ENCODE measurements at places on chromosomes 16 and 17.

- DNase-seq: no peak
These were observed 570 bp upstream of the CFDP1 start for GRCh38 chr16:75433732-75434413.

DNA sequence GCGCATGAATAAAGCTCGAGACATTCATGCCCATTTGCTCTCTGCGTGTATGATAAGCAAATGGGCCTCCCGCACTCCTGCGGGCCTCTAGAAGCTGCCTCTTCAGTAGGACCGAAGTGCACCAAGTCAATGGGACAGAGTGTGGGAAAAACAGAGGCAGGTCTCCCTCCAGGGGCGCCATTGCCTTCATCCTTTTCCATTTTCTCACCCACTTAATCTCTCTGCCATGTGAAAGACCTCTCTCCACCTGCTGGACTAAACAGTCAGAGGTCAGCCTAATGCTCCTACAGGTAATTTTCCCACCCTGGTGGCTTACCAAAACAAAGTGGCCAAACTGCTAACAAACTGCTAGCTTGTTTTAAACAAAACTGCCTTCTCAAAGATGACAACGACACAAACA, 210.9 kb downstream of the ZFHX3 start:
- DNase-seq: no peak

GRCh38 chr17:75341784-75342486, 52.7 kb upstream of the SLC25A19 start:
- no peak for DNase-seq

- DNase-seq: no peak
These were observed 168.2 kb downstream of the CYLD start for GRCh38 chr16:50909831-50910735.

DNA sequence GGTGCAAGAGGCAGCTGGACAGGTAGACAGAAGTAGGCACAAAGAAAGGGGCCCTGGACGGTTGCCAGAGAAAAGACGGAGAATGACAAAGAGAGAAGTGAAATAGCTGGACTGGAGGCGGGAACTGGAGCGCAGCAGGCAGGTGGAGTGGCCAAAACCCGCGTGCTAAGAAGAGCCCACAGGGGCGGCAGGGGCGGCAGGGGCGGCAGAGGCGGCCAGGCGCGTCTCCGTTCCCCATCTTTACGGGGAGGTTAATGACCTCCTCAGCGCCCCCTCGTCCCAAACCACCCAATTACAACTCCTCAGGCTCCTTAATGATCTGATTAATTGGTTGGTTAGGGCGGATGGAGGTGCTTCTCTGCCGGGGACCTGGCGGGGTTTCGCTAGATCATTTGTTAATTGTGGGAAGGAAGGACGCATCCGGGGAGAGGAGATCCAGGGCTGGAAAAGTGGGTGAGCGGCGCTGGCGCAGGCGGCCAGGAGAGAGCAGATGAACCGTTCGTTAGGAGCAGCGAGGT, 15.4 kb upstream of the HOXB9 start:
- DNase-seq: no peak

- no peak for DNase-seq
These were observed at the start of gene FN3K for GRCh38 chr17:82734987-82735866. Gene FN3K (plus strand): TSS chr17:82735615. CDS start chr17:82735637, 22 bp downstream.

DNA sequence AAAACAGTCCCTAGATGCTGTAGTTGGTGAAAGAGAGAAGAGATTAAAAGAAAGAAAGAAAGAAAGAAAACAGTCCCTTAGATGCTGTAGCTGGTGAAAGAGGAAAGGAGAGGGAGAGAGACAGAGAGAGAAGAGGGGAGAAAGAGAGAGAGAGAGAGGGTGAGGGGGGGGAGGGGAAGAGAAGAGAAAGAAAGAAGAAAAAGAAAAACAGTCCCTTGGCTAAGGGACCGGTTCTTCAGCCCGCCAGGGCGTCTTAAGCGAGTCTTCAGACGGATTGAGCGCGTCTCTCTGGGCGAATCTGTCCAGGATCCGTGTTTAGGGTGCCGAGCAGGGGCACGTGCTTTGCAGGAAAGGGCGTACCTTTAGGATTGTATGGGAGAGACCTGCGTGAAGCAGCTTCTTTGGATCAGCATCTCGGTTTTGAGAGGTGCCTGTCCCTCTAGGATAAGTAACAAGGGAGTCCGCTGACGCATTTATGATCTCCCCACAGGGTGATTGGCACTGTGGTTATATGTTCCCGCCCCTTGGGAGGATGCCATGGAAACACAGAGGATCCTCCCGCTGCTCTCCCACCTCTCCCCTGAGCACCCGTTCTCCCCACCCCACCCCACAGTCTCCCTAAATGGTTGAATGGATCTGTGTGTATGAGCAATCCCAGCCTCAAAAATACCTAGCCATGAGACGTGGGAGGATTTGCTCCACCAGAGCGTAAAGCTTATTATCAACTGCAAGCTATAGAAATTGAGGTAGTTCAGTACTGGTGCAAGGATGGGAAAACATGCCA, 16.7 kb downstream of the GNGT2 start:
- peak; percentile 68 for DNase-seq

GRCh38 chr17:1979182-1979985, 45.8 kb downstream of the RTN4RL1 start:
- DNase-seq: no peak

- DNase-seq: peak; percentile 13
These were observed 458 bp downstream of the SLC12A4 start for GRCh38 chr16:67967958-67968399.

GRCh38 chr17:78844301-78845005, 3.8 kb upstream of the USP36 start:
- DNase-seq: no peak

DNA sequence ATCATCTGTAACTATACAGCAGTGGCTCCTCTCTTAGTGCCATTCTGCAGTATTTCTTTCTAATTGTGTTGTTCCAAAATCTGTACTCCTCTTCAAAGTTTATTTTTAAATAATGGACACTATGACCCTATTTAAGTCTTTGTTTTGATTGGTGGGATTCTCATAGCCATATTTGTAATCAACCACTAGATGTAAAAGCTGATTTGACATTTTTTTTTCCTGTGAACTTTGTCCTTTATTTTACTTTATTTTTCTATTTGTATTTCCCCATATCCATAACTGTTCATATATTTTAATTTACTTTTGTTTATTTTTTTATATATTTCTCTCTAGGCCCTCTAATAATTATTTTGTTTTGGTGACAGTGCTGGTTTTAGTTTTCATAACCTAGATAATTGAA, 544.4 kb downstream of the KCNJ2 start:
- DNase-seq: no peak

DNA sequence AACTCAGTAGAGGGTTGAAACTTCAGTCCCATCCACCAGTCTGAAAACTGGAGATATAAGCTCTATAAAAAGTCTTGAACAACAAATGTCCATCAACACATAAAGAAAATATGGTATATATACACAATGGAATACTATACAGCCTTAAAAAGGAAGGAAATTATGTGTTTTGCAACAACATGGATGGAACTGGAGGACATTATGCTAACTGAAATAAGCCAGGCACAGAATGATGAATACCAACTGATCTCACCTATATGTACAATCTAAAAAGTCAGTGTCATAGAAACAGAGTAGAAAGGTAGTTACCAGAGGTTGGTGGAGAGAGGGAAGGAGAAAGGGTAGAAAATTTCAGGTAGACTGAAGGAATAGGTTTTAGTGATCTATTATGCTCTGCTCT, 438.1 kb downstream of the CA10 start:
- no peak for DNase-seq

GRCh38 chr16:61243954-61244353, 792.3 kb downstream of the CDH8 start:
- no peak for DNase-seq

GRCh38 chr16:55809851-55810250, 23.0 kb downstream of the CES1 start:
- DNase-seq: no peak

- DNase-seq: no peak
These were observed 117.7 kb upstream of the WSCD1 start for GRCh38 chr17:5952518-5952917.

- no peak for DNase-seq
These were observed 6.6 kb upstream of the RHOT2 start for GRCh38 chr16:661184-661821.

DNA sequence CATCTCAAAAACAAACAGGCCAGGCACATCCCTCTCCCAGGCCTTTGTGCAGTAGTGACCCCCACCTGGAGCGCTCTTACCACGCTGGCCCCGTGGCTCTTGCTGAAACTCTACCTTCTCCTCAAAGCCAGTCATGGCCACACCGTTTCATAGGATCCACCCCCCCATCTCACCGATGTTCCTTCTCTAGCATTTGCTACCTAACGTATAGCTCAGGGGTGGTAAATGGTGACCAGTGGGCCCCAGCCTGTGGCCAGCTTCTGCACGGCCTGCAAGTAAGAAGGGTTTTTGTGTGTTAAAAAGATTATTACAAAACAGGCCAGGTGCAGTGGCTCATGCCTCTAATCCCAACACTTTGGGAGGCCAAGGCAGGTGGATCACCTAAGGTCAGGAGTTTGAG, 43.8 kb downstream of the RMI2 start:
- no peak for DNase-seq

- DNase-seq: no peak
These were observed 118.1 kb downstream of the ENGASE start for GRCh38 chr17:79192503-79193351.

DNA sequence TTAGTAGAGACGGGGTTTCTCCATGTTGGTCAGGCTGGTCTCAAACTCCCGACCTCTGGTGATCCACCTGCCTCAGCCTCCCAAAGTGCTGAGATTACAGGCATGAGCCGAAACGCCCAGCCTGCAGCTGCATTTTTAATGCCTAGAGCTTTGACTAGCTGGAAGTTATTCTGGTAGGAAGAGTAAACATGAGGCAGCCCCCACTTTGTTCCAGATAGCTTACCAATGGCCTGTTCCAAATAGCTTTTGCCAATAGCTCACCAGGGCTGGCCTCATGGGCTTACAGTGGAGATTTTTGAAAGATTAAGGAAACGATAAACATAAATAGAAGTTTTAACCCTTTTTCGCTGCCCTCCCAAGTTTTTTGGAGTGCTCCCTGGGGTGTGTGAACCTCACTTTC, 9.8 kb downstream of the TRPV2 start:
- DNase-seq: no peak

DNA sequence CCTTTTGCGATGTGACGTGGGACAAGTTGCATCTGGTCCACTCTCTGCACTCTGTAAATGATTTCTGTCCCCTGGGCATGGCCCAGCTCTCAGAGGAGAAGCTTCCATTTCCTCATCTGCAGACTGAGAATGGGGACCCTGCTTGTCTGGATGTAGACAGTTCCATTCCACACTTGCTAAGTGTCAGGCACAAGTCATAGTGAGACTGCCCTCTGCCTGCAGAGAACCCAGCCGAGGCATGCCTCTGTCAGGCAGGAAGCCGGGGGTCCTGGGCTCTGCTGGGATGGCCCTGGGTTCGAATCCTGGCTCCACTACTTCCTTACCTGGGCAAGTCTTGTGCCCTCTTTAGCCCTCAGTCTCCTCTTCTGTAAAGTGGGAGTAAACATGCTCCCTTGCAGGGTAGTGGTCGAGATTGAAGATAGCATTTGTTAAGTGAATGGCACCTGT, 4.1 kb downstream of the MAP2K3 start:
- DNase-seq: peak; percentile 44

GRCh38 chr17:52957411-52957810, 798.9 kb upstream of the CA10 start:
- DNase-seq: no peak

DNA sequence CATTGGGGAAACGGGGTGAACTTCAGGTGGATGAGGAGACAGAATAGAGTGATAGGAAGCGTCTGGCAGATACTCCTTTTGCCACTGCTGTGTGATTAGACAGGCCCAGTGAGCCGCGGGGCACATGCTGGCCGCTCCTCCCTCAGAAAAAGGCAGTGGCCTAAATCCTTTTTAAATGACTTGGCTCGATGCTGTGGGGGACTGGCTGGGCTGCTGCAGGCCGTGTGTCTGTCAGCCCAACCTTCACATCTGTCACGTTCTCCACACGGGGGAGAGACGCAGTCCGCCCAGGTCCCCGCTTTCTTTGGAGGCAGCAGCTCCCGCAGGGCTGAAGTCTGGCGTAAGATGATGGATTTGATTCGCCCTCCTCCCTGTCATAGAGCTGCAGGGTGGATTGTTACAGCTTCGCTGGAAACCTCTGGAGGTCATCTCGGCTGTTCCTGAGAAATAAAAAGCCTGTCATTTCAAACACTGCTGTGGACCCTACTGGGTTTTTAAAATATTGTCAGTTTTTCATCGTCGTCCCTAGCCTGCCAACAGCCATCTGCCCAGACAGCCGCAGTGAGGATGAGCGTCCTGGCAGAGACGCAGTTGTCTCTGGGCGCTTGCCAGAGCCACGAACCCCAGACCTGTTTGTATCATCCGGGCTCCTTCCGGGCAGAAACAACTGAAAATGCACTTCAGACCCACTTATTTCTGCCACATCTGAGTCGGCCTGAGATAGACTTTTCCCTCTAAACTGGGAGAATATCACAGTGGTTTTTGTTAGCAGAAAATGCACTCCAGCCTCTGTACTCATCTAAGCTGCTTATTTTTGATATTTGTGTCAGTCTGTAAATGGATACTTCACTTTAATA, 7.0 kb upstream of the TMEM235 start:
- DNase-seq: no peak

DNA sequence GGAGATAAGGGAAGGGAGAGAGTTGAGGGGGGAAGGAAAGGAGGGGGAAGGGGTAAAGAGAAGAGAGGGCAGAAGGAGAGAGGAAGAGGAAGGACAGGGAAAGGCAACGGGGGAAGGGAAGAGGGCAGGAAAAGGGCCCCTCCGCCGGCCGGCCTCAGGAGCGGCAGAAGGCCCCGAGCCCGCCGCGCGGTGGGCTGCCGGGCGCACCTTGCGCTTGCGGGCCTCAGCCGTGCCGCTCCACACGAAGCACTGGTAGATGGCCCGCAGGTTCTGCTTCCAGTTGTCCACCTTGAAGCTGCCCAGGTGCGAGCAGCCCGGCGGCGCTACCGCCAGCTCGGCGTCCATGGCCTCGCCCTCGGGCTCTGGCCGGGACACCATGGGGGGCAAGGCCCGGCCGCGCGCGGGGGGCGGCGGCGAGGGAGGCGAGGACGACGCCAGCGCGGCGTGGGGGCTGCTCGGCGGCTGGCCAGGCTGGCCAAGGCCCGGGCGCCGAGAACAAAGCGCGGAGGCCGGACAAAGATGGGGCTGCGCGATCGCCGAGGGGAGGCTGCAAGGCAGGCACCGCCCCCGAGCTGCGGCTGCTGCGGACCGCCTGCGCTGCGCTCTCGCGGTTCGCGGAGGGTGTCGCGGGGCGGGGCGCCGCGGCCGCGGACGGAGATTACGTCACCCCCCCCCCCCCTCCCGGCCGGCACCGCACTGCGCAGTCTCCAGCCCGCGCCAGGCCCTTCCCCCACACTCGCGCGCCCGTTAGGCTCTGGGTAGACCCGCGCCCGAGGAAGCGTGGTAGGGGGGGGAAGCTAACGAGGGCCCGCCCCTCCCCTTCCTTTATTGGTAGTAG, at the start of gene USP22:
Gene USP22 (minus strand): TSS at position 554 of the 838 bp plus-strand sequence. CDS start 176 bp downstream, at position 378.
- peak; percentile 99 for DNase-seq

- no peak for DNase-seq
These were observed 3.1 kb upstream of the BANP start for GRCh38 chr16:87948119-87948545.
